ENCODE measurements at places on chromosomes 1 and 21. TPM values are rescaled to one million over a fixed set of nuclear protein-coding genes. Genes with fewer than 3 reads are reported as not detected.
A peak's percentile ranks its signal among the peaks of the same experiment; 100 is the strongest.

NUDT4B gene
- 0.36 TPM for total RNA-seq

CD101 gene
- 0.82 TPM for total RNA-seq

SYTL1 gene
- 29.7 TPM for total RNA-seq

DMBX1 gene
- not detected for total RNA-seq

NOC2L gene
- total RNA-seq = 192 TPM

SPRR2F gene
- total RNA-seq = not detected

- no peak overlapping the region for H3K4me3 ChIP-seq
- H3K27ac ChIP-seq = no peak overlapping the region
- H3K36me3 ChIP-seq = no peaks in the 10 kb centered on the region
- no peak for DNase-seq
- no peaks in the 10 kb centered on the region for H3K27me3 ChIP-seq
These were observed 56.1 kb upstream of the SH3GLB1 start for GRCh38 chr1:86648255-86648654.

GRCh38 chr1:96416701-96417444 is 304.7 kb upstream of the PTBP2 start:
- H3K27ac ChIP-seq = no peak overlapping the region
- no peak for DNase-seq
- H3K4me3 ChIP-seq = no peak overlapping the region
- H3K36me3 ChIP-seq = no peaks in the 10 kb centered on the region
- H3K27me3 ChIP-seq = no peaks in the 10 kb centered on the region
- H3K4me1 ChIP-seq = no peaks in the 10 kb centered on the region

DNA sequence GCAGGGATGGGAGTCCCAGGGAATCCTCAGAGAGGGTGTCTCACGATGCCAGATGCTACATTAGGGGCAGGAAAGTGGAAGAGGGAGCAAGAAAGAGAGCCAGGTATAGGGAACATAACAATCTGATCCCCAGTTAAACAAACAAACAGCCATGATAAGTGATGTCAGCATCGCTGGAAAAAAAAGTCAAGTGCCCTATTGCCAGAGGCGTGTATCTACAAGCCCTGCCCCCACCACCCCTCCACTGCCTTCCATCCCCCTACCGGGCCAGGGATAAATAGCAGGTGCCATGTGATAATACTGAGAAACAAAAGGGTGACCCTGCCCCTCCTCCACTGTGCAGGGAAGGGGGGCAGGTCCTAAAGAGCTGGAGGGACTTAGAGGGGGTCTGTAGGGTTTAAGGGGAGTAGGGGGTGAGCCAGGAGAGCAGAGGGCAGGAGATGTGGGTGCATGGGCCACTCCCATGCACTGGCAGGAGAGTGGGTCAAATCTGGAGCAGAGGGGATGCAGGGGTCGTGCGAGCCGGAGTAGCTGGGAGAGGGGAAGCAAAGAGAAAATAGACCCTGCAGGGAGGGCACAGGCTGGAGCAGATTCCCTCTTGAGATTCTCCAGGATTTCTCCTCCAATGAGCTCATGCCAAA is 3.4 kb downstream of the SLC26A9 start:
- H3K4me1 ChIP-seq = no peaks in the 10 kb centered on the region
- no peak overlapping the region for H3K27ac ChIP-seq
- H3K27me3 ChIP-seq = peaks cover 28% of the 10 kb centered on the region
- no peak overlapping the region for H3K4me3 ChIP-seq
- DNase-seq = no peak
- no peaks in the 10 kb centered on the region for H3K36me3 ChIP-seq

DNA sequence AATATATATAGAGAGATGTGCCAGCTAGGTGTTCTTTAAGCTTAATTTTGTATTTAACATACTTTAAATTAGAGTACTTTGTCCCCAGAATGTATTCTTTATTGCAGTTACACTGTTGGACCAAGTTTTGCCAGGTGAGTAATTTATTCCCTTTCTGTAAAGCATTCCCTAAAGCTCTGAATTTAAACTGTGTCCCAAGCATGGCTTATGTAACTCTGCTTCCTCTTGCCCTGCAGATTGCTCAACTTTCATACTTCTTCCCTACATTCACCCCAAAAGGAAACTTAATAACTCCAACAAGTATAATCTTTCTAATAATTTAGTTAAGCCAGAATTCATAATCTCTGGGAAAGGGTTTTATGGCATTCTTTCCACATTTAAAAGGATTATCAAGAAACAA is 5.6 kb downstream of the LYPLAL1 start:
- H3K4me3 ChIP-seq = no peak overlapping the region
- H3K27me3 ChIP-seq = no peaks in the 10 kb centered on the region
- peaks cover 27% of the 10 kb centered on the region for H3K36me3 ChIP-seq
- H3K4me1 ChIP-seq = peaks cover 26% of the 10 kb centered on the region
- no peak overlapping the region for H3K27ac ChIP-seq

GRCh38 chr1:58789996-58790660 is 6.3 kb upstream of the JUN start:
- DNase-seq = no peak
- H3K27ac ChIP-seq = no peak overlapping the region
- H3K27me3 ChIP-seq = no peaks in the 10 kb centered on the region
- H3K4me3 ChIP-seq = no peak overlapping the region

GRCh38 chr1:152049291-152050083 is 12.7 kb upstream of the S100A11 start:
- H3K27me3 ChIP-seq = peaks cover 15% of the 10 kb centered on the region
- H3K27ac ChIP-seq = no peak overlapping the region
- peaks cover 34% of the 10 kb centered on the region for H3K4me1 ChIP-seq
- H3K36me3 ChIP-seq = peaks cover 2% of the 10 kb centered on the region
- H3K4me3 ChIP-seq = no peak overlapping the region

DNA sequence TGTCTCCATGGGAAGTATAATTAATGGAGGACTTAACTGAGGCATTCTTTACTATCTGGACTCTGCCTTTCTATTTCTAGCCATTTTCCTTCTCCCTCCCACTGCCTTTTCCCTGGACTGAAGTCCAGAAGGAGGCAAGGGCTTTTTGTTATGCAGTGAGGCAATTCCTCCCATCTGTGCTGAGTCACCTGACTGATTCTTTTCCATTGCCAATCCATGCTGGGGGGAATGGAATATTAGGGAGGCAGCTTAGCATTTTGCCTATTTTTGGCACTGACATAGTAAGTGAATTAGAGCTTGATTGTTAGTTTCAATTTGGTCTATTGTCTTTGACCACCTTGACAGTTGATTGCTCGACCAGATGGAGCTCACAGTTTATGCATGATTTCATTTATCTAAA is 1000.6 kb upstream of the PRMT6 start:
- no peak overlapping the region for H3K27ac ChIP-seq
- H3K4me1 ChIP-seq = no peaks in the 10 kb centered on the region
- no peak for DNase-seq
- no peaks in the 10 kb centered on the region for H3K36me3 ChIP-seq
- no peak overlapping the region for H3K4me3 ChIP-seq

GRCh38 chr1:85606414-85606800 is 25.8 kb downstream of the CCN1 start:
- no peaks in the 10 kb centered on the region for H3K4me1 ChIP-seq
- no peaks in the 10 kb centered on the region for H3K36me3 ChIP-seq
- no peak for DNase-seq

- H3K36me3 ChIP-seq = peaks cover 35% of the 10 kb centered on the region
- no peak for DNase-seq
- H3K27ac ChIP-seq = peak overlapping the region; percentile 55
- H3K4me3 ChIP-seq = no peak overlapping the region
These were observed 70.8 kb downstream of the TIAM1 start for GRCh38 chr21:31273278-31273677.

DNA sequence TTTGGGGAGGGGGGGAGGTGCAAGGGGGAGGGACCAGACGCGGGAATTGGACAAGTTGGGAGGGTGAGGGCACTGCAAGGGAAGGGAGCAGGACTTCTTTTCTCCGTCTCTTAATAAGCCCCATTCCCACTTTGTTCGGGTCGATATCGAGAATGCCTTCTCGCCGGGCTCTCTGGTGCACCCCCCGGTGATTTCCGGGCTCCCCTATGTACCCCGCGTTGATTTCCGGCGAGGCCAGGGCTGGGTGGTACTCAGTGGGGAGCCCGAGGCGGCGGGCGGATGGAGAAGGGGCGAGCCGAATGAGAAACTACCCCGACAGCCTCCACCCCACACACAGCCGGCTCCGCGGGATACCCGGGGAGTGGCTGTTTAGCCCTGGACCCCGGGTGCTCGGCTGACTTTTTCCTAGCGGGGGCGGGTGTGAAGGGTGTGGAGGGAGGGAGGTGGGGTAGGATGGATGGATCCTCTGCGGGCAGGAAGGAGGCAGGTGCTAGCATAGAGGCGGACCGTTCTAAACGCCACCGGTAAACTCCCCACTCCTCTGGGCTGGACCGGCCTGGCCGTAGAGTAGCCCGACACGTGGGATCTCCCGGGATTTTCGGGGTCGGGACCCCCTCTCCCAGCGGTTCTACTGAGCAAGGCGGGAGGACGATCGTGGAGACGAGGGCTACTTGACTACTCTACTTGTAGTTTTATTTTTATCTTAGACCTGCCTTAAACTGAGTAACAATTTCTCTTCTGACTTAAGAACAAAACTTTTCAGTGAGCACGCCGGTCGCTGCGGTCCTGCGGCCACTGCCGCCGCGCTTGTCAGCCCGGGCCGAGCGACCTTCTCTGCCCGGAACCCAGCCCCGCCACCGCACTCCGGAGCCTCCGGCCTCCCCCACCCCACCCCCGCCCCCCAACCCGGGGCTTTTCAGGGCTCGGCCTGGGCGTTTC is 1.0 kb downstream of the RNF220 start:
- peaks cover 53% of the 10 kb centered on the region for H3K27me3 ChIP-seq
- peaks cover 22% of the 10 kb centered on the region for H3K4me1 ChIP-seq
- peak overlapping the region; percentile 89 for H3K4me3 ChIP-seq
- peak; percentile 77 for DNase-seq
- no peaks in the 10 kb centered on the region for H3K36me3 ChIP-seq
- H3K27ac ChIP-seq = peak overlapping the region; percentile 35

GRCh38 chr1:113793878-113794834 is 18.1 kb downstream of the RSBN1 start:
- no peak for DNase-seq
- H3K36me3 ChIP-seq = peaks cover 65% of the 10 kb centered on the region
- no peak overlapping the region for H3K27ac ChIP-seq
- H3K4me1 ChIP-seq = peaks cover 34% of the 10 kb centered on the region
- no peaks in the 10 kb centered on the region for H3K27me3 ChIP-seq
- no peak overlapping the region for H3K4me3 ChIP-seq

- H3K4me3 ChIP-seq = peak overlapping the region; percentile 91
- no peaks in the 10 kb centered on the region for H3K27me3 ChIP-seq
- DNase-seq = no peak
- peaks cover 2% of the 10 kb centered on the region for H3K36me3 ChIP-seq
- H3K4me1 ChIP-seq = peaks cover 52% of the 10 kb centered on the region
- peak overlapping the region; percentile 67 for H3K27ac ChIP-seq
These were observed 527 bp downstream of the MACO1 start for GRCh38 chr1:25430967-25431881.

DNA sequence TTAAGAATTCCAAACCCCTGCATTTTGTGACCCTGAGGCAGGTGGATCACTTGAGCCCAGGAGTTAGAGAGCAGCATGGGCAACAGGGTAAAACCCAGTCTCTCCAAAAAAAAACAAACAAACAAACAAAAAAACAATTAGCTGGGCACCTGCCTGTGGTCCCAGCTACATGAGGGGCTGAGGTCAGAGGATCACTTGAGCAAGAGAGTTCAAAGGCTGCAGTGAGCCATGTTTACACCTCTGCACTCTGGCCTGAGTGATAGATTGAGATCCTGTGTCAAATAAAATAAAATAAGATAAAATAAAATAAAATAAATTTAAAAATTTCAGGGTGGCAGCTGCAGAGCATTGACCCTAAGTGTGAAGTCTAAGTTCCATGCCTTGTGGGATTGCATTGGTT is 16.7 kb upstream of the PTGFR start:
- DNase-seq = no peak
- no peak overlapping the region for H3K27ac ChIP-seq
- H3K27me3 ChIP-seq = no peaks in the 10 kb centered on the region
- no peak overlapping the region for H3K4me3 ChIP-seq
- H3K4me1 ChIP-seq = no peaks in the 10 kb centered on the region

DNA sequence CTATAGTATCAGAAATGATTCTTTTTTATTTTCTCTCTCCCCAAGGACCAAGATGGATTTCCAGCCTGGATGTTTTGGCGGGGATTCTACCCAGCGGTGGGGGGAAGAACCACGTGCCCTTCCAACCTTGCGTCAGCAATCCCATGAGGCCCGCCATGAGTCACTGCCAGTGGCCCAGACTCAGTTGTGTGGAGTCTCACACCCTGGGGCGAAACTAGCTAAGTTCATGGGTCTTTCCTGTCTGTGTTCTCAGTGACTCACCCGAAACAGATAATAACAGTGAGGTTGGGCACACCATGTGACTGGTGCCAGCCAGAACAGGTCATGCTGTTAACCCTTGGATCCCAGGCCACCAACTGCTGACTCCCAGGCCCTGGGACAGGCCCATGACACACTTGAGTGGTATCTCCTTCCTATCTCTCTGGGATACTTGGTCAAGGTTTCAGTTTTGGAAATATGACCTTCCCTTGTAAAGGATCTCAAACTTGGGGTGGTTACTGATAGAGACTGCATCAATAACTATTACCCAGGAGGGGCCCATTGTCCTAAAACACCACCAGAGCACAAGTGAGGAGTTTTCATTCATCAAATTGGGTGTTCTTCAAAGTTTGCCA is 98.0 kb upstream of the DUSP10 start:
- no peaks in the 10 kb centered on the region for H3K27me3 ChIP-seq
- peak; percentile 79 for DNase-seq
- peaks cover 49% of the 10 kb centered on the region for H3K4me1 ChIP-seq
- H3K27ac ChIP-seq = peak overlapping the region; percentile 80

DNA sequence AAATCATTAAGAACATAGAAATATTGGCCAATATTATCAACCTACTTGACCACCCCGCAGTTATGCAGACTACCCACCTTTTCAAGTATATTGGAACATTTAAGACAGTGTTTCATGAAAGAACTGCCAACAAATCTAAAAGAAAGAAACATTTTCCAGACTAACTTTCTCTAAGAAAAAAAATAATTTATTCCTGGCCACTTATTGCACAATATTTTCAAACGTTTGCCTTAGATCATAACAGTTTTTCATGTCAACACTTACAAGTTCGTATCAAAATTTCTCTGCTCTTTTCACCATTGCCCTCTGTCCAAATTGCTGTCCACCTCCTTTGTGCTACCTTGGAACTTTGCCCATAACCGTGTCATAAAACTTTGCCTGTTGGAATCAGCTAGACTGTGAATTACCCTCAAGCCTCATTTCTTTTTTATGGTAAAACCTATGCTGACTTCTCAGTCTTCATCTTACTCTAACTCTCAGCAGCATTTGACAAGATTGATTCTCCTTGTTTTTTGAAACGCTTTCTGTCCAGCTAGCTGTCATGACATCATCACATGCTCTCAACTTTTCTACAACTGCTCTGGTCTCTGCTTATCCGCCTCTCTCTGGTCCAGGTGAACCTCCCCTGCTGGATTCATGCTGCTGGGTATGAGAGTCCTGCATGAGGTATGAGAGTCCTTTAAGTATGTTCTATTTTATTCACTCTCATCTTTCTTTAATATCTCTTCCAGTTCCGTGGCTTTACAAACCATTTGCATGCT is 92.8 kb upstream of the CHRM3 start:
- DNase-seq = no peak
- H3K27ac ChIP-seq = no peak overlapping the region
- no peaks in the 10 kb centered on the region for H3K36me3 ChIP-seq
- no peak overlapping the region for H3K4me3 ChIP-seq
- H3K27me3 ChIP-seq = no peaks in the 10 kb centered on the region

Data from activated CD4-positive, alpha-beta T cell treated with anti-CD3 and anti-CD28 coated beads, Interleukin-2, amount 10 ng/mL, durations not matched to agents 24 days and 14 days (primary cell).